SJCRH30 (cell line): ENCODE measurements at places on chromosomes 7 and 10. TPM values are rescaled to one million over a fixed set of nuclear protein-coding genes. Genes with fewer than 3 reads are reported as not detected.

The ZNF277 gene
- 29.0 and 29.7 TPM in 2 replicates for total RNA-seq

The BAIAP2L1 gene
- total RNA-seq: 20.8 and 21.7 TPM in 2 replicates

GRCh38 chr10:72649291-72649690 is 23.4 kb upstream of the MICU1 start:
- no peaks in the 10 kb centered on the region for H3K4me1 ChIP-seq
- no peaks in the 10 kb centered on the region for H3K27me3 ChIP-seq
- H3K36me3 ChIP-seq: no peaks in the 10 kb centered on the region
- no peak overlapping the region for H3K27ac ChIP-seq

DNA sequence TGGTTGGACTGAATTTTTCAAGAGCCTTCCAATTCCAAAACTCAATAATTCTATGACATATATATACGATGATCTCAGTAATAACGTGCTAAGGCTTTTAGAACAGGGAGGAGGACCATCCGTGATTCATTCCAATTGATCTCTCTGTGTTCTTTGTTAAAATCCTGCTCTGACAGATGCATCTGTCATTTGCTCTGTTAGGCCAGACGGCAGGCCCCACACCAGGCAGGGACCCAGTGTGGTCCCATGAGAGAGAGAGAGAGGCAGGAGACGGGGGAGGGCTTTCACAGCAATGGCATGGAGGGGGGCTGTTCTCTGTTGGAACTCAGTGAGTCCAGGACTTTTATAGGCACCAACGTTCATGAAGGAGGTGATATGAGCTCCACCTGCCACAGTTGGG is 160.0 kb upstream of the INSYN2A start:
- no peak overlapping the region for H3K27ac ChIP-seq
- no peak for DNase-seq
- H3K27me3 ChIP-seq: no peaks in the 10 kb centered on the region
- no peaks in the 10 kb centered on the region; the same call in 1 of the 2 replicates for H3K4me1 ChIP-seq

DNA sequence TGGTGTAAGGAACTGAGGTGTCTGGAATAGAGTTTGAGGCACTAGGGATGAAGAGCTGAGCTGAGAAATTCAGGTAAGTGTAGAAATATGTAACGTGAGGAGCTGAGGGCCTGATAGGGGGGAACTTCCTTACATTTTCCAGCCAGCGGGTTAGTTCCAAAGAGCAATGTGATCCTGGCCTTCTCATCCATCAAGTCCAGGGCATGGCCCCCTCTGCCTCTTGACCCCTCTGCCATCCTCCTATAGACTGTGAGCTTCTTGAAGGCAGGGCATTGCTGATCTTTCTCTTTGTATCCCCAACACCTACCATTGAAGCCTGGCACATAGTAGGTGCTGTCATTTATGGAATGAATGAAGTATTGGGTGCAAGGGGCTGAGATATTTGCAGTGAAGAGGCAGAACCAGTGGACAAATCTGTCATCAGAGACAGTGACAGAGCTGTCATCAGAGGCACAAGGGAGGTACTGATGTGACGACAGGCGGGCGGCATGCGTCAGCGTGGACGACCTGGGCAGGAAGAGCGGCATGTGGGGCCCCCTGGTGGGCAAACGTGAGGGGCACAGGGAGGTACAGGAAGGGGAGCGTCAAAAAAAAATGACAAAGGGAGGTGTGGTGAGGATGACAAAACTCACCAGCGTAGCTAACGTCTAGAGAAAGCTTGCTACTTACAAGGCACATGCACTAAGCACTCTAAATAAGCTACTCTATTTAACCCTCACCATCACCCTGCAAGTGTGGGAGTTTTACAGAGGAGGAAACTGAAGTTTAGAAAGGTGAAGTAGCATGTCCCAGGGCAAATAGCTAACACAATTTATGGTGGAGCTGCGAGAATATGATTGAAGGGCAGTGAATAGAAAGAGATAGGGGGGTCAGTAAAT is 5.2 kb upstream of the CAMK2G start:
- H3K4me3 ChIP-seq: no peak overlapping the region
- no peaks in the 10 kb centered on the region for H3K36me3 ChIP-seq

- no peak overlapping the region for H3K4me3 ChIP-seq
- DNase-seq: no peak
- H3K27ac ChIP-seq: no peak overlapping the region
- H3K27me3 ChIP-seq: no peaks in the 10 kb centered on the region
Observed at GRCh38 chr7:39299695-39300094, 266.5 kb upstream of the YAE1 start.
